Activated naive CD4-positive, alpha-beta T cell (primary cell): ENCODE measurements at places on chromosomes 11 and 22.
A peak's percentile ranks its signal among the peaks of the same experiment; 100 is the strongest.

DNA sequence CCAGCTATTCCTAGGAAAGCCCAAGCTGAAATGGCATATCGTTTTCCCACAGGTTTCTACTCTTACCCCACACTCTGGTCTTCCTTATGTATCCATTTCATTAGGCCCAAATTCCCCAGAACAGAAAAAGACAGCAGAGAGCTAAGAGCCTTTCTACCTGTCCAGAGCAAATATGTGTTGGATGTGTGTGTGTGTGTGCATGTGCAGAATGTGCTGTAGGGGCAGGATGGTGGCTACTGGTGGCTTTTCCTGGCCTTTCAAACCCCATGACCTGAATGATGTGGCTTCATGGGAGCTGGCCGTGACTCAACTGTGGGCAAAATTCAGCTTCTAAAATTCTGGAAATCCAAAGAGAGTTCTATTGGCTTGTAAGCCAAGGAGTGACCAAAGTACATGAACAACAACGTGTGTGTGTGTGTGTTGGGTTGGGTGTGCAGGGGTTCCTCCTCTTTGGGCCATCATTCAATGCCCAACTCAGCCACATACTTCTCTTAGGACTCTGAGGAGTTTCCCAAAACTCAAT is 421.4 kb upstream of the CADM1 start:
- DNase-seq = no peak

DNA sequence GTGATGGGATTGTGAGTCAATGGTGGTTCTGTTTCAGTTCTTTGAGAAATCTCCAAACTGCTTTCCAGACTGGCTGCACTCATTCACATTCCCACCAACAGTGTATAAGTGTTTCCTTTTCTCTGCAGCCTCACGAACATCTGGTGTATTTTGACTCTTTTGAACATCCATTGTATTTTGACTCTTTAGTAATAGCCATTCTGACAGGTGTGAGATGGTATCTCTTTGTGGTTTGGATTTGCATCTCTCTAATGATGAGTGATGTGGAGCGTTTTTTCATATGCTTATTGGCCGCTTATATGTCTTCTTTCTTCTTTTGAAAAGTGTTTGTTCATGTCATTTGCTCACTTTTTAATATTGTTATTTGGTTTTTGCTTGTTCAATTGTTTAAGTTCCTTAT is 19.4 kb downstream of the NELL1 start:
- DNase-seq = no peak

DNA sequence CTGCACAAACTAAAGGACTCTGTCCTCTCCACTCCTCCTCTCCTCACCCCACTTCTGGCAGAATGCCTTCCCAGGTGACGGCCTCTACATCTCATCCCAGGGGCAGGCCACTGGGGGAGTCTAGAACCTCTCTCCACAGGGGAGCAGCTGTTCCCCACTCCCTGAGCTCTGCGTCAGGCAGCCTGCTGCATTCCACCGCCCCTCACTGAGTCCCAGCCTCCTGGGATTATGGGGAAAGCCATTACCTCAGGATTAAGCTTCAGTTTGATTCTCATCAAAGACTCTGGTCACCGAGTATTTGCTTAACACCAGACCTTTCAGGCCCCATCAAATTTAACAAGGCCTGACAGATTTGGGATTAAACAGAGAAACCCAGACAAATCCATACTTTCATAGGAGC is 405.9 kb downstream of the NXPE2 start:
- DNase-seq = no peak

- no peak for DNase-seq
Measured at GRCh38 chr22:19828035-19828401, 26.7 kb downstream of the GNB1L start.

- DNase-seq = no peak
Measured at GRCh38 chr11:86043765-86044503, 24.9 kb downstream of the PICALM start.

- DNase-seq = no peak
Measured at GRCh38 chr22:49538006-49538405, 289.7 kb downstream of the BRD1 start.

DNA sequence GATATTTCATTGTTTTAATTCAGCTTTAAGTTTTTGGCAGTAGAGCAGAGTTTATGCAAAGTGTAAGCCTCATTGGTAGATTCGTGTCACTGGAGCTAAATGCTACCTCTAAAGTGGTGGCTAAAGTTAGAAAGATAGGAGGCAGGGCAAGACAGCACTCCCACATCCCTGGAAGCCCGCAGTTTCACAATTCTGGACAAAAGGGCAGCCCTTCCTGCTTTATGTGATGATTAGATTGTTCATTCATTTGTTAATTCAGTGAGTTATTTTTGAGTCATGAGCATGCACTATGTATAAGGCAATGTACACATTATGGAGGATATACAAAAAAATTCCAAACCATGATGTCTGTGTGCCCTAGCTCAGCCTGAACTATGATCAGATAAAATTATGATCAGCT is 52.1 kb upstream of the EIF3M start:
- DNase-seq = no peak

GRCh38 chr11:68040957-68041591 is 2.2 kb downstream of the TCIRG1 start:
- no peak for DNase-seq

GRCh38 chr11:75595429-75595828 is 33.4 kb downstream of the SERPINH1 start:
- DNase-seq = no peak

- DNase-seq = peak; percentile 10
Measured at GRCh38 chr11:34650528-34650927, 29.6 kb downstream of the EHF start.

GRCh38 chr11:65118097-65118837 is 766 bp upstream of the ZNHIT2 start:
- no peak for DNase-seq

GRCh38 chr11:127965939-127966668 is 621.3 kb downstream of the ETS1 start:
- DNase-seq = no peak

- DNase-seq = no peak
Measured at GRCh38 chr11:34890812-34891211, 25.4 kb downstream of the APIP start.

DNA sequence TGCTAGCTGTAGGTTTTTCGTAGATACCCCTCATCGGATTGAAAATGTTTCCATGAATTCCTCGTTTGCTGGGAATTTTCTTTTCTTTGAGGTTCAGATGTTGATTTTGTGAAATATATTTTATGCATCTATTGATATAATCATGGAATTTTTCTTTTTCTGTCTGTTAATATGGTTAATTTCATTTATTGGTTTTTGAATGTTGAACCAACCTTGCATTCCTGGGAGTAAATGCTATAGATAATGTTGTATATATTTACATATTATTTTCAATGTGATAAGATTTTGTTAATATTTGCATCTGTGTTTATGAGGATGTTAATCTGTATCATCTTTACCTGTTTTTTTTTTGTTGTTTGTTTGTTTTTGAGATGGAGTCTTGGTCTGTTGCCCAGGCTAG is 10.6 kb upstream of the NDUFA6 start:
- DNase-seq = no peak
